ENCODE measurements at places on chromosomes 16 and 17.

GRCh38 chr17:45129940-45130680, 2.2 kb downstream of the PLCD3 start:
- no peak for DNase-seq

DNA sequence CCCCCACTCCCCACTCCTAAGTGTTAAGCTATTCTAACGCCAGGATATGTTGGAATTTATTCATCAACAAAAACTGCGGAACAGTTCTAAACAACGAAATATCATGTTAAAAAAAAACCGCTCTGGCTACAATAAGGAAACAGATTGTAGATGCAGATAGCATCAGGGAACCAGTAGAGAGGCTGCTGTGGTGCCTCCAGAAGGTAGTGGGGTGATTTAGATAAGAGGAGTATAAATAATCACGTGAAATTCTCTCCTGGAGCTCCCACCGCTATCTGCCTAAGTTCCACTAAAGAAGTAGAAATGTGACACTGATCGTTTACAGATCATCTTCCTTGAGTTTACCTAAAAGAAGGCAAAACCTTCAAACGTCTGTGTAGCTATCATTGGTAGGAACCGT, 8.0 kb downstream of the AHSP start:
- DNase-seq: no peak

DNA sequence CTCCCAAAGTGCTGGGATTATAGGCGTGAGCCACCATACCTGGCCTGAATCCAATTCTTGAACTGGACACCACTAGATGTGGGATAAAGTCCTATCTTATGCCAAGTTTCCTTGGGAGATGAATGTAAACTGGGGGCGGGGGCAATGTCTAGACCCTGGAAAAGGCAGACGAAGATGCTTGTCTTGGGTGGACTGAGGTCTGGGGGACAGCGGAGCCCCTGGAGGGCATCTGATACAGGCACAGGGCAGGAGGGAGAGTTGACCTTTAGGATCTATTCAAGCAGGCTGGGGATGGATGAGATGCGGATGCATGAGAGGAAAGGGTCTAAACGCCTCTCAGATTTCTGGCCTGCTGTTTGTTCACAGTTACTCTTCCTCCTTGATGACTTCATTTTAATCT, 11.7 kb downstream of the C1QTNF1 start:
- no peak for DNase-seq

- no peak for DNase-seq
Observed at GRCh38 chr17:82577300-82577699, 57.8 kb downstream of the FOXK2 start.

- no peak for DNase-seq
Observed at GRCh38 chr16:69273009-69273408, 38.1 kb upstream of the VPS4A start.

GRCh38 chr17:35809855-35810461, 674 bp downstream of the TAF15 start:
- DNase-seq: no peak

- no peak for DNase-seq
Observed at GRCh38 chr16:21341101-21341500, 63.0 kb upstream of the CRYM start.

- no peak for DNase-seq
Observed at GRCh38 chr16:62816971-62817519, 780.8 kb upstream of the CDH8 start.

DNA sequence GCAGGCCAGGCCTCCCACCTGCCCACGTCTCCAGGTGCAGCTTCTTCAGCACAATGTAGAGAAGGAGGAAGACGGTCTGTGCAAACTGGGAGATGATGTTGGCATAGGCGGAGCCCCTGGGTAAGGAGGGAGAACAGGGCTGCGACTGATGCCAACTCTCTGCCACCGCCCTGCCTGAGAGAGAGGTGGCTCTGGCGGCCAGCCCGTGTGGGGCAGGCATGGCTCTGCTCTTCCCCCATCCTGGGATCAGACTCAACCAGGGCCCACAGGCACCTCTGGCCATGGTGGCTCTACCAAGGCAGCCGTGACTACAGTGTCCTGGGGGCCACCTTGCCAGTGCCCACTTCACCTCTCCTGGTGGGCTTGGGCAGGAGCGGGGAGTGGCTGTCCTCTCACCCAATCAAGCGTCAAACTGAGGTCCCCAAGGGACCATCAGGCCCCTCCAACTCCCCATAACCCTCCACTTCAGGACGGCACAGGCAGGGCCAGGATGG, 8.6 kb downstream of the SLC47A2 start:
- no peak for DNase-seq

DNA sequence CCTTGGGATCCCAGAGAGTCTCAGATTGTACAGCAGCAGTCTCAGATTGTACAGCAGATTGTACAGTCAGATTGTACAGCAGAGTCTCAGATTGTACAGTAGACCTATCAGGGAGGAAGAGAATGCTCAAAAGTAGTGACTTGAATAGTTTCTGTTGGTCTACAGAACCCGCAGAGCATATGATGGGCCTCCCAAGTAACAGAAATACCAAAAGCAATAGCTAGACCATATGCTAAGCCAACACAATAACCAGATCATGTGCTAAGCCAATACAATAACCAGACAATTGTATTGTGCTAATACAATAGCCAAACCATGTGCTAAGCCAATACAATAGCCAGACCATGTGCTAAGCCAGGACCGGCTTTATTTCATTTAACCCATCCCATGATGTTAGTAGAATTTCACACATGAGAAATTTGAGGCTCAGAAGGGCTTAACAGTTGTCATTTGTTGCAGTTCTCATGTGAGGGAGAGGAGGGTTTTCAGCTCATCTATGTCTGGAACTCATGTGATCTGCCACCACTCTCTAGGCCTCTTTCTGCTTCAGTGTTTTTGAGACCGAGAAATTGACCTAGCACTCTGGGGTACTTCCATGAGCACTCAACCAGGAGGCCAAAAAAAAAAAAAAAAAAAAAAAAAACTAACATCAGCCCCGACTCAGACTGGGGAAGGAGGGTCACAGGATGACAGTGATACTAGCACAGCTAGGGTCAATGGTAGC, 144.0 kb downstream of the SOX9 start:
- no peak for DNase-seq

- DNase-seq: no peak
Observed at GRCh38 chr16:938752-939151, 32.0 kb downstream of the LMF1 start.

DNA sequence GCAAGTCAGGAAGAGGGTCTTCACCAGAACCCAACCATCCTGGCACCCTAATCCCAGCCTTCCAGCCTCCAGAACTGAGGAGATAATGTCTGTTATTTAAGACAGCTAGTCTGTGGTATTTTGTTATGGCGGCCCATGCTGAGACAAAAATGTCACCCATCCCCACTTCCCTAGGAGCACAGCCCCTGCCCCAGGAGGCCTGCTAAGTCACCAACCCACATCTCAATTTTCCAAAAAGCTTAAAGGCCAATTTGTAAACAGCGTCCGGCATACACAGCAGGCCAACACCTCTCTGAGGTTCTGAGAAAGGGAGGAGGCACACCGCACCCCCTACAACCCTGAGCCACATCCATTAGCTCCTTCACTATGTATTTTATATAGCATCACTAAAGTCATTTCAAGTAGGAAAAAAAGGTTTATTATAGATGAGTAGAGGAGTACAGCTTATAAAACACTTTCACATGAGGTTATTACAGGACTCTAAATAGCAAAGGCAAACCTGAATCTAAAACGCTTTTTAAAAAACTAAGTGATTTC, 6.9 kb downstream of the TMEM170A start:
- no peak for DNase-seq

DNA sequence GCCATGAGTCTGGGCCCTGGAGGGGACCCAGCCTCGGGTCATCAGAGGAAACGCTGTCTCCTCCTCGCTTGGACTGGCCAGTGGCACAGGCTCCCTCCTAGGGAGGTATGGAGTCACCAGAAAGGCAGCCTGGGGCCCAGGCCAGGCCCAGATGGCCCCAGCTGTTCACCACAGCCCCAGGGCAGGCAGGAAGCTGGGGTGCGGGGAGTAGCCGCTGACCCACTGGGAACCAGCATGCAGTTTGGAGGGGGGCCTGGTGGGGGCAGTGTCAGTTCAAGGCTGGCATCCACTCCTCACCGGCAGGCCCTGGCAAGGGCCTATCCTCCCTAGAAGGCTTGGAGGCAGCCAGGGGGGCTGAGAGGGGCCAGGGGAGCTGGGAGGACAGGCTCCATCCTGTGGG, 48.8 kb downstream of the SDK2 start:
- DNase-seq: no peak

DNA sequence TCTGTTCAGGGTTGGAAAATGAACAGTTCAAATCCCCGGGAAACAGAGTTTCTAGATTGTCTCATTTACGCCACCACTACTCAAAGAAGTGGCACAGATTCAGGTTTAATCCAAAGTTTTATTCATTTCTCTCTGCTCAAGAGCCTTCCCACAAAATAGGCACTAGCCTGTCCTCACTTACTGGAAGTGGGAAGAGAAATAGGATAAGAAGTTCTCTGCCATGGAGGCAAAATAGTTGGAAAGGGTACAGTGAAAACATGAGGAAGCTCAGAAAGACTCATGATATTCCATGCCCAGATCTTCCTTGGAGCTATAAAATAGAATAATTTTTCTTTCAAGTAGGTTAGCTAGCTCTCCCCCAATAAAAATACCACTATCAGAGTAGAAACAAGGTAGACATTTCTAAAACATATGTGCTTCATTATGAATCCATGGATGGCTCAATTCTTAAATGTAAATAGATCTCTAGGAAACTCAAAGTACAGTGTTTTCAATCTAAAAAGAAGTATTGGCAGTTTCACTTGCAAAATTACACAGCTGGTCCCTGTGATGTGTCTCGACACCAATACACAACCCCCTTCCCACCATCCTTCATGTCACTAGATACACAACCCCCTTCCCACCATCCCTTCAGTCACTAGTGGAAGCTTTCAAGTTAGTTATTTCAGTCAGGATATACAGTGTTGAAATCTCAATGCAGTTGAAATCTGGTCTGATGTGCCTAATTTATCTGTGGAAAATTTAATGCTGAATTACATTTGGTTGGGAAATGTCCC, 125.8 kb downstream of the TRIM37 start:
- DNase-seq: no peak

DNA sequence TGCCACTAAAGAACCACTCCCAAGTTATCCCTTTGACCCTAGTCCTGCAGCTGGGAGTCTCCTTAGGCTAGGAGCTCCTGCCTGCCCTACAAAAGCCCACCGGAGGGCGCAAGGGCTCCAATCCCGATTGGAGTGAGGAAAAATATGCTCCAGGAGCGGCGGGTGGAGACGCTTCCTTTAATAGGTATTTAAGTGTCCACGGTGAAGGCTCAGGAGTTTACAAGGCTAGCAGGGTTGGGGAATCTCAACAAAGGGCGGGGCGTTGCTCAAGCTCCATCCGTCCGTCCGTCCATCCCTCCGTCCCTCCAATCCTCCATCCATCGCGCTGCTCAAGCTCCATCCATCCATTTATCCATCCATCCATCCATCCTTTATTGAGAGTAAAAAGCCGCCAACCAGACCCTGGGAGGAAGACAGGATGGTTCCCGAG, 556 bp upstream of the SPNS1 start:
- no peak for DNase-seq

DNA sequence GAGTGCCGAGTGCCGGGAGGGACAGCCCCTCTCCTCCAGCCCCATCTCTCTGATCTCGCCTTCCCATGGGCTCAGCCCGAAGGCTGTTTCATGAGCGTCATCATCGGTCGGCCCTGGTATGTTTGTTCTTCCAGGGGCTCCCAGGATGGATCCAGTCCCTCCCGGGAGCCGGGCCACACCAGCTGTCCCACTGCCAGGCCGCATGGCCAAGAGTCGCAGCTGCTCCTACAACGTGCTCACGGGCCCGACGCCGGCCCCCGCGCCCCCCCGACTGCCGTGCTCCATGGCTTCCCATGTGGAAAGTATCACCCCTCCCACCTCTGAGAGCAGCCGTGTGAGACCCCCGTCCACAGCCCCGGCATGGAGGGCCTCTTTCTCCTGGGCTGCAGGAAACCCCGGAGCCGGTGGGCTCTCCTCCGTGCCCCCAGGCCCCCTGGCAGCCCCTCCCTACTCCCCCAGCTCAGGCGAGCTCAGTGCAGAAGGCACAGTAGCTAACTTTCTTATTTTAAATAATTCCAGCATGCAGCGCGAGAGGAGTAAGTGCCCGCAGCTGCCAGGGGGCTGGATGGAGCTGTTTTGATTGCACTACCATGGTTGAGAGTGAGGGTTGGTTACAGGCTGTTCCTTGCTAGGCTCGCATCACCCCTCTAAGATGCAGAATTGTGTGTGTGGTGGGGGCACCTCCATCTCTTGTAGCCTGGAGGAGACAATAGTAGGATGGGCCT, 26.6 kb upstream of the GSE1 start:
- no peak for DNase-seq

DNA sequence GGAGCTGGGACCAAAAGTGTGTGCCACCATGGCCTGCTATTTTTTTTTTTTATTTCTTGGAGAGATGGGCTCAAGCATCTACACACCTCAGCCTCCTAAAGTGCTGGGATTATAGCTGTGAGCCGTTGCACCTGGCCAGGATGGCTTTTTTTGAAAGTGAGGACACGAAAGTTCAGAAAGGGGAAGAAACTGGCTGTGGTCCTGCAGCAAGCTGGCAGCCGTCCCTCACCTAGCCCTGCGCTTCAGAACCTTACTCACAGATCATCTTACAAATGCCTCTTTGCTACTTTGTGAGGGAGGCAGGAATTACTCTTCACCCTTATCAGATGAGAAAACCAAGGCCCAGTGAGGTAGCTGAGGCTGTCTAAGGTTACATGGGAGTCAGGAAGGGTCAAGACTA, 4.5 kb upstream of the PPY start:
- no peak for DNase-seq

DNA sequence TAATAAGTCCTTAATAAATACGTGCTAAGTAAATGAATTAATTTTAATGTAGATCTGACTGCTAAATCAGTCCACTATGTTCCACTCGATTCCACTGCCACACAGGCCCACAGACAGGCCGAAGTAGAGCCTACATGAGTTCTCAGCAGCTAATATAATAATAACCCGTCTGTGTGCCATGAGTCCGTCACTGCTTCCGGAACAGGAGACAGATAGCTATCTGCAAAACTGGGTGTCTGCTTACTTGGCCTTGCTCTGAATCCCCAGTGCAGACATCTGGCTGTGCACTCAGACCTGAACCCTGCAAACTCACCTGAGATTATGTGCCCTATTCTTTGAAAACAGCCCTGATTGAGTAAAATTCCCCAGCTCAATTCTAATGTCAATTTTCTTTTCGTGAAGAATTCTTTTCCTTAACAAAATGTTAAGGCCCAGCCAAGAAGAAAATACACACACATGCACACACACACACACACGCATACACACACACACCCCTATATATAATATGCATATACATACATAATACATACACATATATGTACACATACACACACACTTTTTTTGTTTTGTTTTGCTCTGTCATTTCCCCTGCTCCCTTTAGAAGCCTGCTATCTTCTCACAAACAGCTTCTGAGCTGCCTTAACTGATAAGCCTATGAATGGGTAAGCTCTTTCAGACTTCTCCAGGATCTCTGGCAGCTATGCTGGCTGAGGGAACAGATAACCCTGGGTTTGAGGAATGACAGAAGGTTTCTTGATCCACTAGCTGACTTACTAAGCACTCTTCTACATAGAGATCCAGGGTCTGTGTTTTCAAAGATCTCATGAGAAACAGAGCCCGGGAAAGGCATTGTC, 39.8 kb upstream of the TOM1L1 start:
- DNase-seq: no peak

Data from activated T-cell treated with anti-CD3 and anti-CD28 coated beads for 1 hour (primary cell).